ENCODE measurements at places on chromosomes 16 and 17.
A peak's percentile ranks its signal among the peaks of the same experiment; 100 is the strongest.

DNA sequence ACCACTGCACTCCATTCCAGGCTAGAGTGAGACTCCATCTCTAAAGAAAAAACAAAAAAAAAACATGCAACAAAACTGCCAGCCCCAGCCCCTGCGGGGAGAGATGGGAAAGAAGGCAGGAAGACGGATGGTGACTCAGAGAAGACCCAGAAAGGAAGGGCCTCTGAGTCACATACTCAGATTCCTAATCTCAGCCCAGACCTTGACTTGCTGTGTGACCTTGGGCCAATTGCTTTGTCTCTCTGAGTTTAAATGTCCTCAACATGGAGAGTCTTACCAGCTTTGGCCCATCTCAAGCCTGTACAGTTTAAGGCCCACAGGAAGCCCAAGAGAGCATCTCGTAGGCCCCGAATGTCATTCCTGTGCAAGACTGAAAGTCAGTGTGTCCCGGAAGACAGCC, 86.5 kb upstream of the LHX1 start:
- no peak for DNase-seq

- no peak for DNase-seq
Measured at GRCh38 chr16:27681681-27682080, 131.7 kb downstream of the KATNIP start.

- no peak for DNase-seq
Measured at GRCh38 chr17:31074772-31075555, 19.8 kb upstream of the NF1 start.

DNA sequence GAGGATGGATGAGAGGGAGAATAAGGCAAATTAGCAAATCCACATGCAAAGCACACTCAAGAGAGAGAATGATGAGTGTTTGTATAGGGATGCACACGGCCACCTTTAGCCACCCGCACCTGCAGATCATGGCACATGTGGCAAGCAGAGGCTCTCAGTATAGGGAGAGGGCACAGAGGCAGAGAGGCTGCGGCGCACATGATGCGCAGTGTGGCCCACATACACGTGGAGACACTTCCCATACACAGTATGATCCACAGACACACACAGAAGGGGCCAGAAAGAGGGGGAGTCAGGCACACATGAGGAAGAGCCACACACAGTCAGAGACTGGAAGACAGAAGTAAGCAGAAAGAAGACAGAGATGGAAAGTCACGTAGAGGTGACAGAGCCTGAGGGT, 6.5 kb upstream of the CHD3 start:
- DNase-seq = no peak

GRCh38 chr17:76497979-76498875, 3.0 kb downstream of the RHBDF2 start:
- DNase-seq = peak; percentile 98

- no peak for DNase-seq
Measured at GRCh38 chr17:40936976-40937375, 470 bp downstream of the KRT23 start.
